Muscle of leg (tissue), 16 donors: ENCODE measurements at places on chromosomes 13 and 19.

DNA sequence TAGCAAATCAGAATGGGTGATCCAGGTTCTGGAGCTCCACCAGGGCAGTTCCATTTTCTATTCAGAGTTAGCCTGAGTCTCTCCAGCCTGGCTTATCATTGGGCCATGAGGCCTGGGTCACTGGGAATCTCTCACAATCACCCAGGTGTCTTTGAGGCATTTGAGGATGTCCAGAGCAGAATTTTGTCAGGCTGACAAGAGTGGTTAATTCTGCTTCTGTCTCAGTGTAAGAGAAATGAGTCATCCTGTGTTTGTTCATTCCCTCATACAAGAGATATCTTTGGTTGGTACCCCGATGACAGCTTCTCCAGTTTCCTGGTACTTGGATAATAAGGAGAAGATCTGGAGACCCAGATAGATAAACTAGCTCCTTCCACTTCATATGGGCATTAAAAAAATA lies 10.4 kb downstream of the ZNF93 start:
- DNase-seq = no peak

GRCh38 chr19:31600731-31601295 lies 251.6 kb upstream of the TSHZ3 start:
- DNase-seq = no peak

DNA sequence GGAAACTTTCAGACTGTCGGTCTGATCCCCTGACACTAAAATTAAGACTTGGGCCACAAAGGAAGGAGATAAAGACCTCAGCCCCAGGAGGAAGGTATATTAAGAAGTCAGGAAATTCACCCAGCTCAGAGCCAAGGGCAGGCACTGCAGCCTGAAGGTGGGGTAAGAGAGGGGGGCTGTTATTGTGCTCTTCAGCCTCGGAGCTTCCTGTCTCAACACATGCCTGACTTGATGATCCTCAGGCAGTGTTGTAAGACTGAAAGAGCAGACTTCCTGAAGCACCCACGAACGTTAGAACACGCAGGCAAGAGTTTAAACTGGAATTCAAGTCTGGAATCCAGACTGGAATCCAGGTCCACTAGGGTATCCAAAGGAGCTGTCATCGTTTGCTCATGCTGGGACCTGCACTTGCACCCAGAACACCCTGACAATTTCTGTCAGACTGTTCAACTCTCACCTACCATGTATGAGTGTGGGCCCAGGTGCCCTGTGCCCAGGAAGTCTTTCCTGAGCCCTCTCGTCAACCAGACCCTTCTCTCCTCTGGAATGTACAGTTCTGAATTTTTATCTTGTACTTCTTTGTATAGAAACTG lies 10.7 kb upstream of the FLT1 start:
- no peak for DNase-seq

DNA sequence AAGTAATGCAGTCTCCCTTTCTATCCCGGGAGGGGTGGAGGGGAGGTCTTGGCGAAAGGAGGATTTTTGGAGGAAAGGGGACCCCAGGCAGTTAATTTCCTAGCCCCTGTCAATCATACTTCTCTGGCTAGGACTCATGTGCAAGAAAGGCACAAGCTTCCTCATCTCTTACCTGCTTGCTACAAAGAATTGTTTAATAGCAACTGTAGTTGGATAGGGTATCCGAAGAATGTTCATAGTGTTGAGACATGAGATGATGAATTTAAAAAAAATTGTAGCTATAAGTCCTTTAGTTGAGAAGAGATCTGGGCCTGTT lies 525 bp downstream of the BORA start:
- no peak for DNase-seq

DNA sequence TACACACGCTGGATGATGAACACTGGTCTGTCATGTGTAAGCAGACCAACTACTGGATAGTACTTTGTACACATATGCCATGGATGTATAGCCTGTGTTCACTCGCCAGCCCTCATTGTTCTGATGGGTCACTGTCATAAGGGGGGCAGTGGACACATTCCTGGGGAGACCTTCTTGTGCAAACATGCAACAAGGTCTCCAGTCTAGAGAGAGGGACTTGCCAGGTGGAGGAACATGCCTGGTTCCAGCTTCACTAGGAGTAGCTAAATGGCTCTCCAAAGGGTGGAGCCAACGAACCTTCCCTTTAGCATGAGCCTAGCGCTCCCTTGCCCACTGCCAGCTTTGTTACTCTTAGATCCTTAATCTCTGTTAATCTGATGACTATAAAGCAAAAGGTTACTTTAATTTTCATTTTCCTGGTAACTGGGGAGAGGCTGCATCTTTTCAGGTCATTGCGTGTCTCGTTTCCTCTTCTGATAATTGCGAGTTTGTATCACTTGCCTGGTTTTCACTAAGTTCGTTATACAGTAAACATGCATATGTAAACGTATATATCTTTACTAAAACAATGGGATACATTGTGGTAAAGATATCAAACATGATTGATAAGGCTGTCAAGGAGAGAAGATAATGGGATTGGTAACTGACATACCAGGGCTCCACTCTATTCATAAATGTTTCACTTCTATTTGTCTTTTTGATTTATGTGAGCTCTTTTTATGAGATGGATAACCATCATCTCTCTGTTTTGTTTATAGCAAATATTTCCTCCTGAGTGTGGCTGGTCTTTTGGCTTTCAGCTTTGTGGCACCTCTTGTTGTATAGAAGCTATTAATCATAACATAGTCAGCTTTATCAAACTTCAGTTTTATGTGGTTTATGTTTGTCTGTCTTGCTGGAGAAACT lies 235.2 kb upstream of the SGCG start:
- DNase-seq = no peak

DNA sequence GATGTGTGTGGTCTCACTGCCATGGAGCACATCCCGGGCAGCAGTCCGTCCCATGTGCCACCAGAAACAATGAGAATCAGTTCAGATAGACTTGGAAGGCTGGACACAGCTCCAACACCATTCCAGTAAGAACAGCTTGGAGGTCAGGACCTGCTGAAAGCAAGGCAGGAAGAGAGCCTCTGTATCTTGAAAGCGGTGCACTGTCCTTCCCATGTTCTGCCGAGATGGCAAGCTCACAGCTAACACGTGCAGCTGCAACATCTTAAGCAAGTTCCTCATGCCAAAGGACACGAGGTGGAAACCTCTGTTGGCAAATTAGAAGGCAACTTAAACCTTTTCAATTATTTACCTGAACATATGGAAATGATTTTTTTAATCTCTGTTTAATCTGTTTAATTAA lies 175.4 kb downstream of the DLEU7 start:
- DNase-seq = peak; percentile 44

GRCh38 chr13:113155201-113155600 lies 3.2 kb upstream of the PROZ start:
- DNase-seq = no peak

GRCh38 chr13:70170689-70171088 lies 62.4 kb upstream of the KLHL1 start:
- no peak for DNase-seq

DNA sequence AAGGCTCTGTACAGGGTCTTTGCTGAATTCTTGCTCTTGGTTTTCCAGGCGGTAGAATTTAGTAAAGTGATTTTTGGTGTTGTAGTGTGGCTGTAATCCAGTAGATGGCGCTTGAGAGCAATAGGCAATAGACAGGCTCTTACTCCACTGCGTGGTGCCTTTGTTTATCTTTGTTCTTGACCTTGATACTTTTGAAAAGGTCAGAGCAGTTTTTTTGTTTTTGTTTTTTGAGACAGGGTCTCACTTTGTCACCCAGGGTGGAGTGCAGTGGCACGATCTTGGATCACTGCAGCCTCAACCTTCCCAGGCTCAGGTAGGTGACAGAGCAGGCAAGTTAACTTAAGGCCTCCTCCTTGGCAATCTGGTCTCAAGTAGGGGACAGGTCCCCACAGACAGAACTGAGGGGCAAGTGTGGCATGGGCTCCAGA lies 12.2 kb upstream of the LILRA5 start:
- peak; percentile 51 for DNase-seq

DNA sequence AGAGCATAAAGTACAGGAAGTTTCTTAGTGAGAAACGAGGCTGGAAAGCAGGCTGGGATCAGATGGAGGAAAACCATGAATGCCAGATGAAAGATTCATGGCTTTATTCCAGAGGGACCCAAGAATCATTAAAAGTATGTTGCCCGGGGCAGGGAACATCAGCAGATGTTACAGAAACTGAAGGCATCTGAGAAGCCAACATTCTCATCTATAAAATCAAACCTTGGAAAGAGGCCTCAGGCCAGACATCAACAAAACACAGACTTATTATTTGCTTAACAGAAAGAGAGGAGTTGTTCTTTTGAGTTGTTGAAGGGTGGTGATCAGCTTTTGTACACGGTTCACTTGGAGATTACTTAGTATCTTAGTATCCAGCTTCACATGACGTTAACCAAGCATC lies 543.6 kb downstream of the RFC3 start:
- peak; percentile 53 for DNase-seq

DNA sequence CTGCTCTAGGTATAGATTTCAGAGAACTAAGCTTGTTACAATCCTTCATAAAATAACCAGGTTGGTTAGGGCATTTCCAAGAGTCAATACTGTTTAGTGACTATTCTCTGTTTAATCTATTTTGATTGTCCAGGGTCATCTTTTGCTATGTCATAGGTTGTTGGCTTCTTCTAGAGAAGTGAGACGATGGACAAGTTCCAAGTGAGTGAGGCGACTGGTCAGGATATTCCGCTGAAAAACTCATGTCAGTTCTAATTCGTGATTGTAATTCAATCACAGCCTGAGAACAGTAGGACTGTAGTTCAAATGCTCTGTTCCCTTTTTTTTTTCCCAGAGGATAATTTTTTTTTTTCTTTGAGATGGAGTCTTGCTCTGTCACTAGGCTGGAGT lies 15.8 kb upstream of the ALOX5AP start:
- no peak for DNase-seq

GRCh38 chr13:107144432-107144831 lies 576.5 kb upstream of the ARGLU1 start:
- DNase-seq = no peak

GRCh38 chr13:21139374-21139773 lies 37.0 kb downstream of the SKA3 start:
- peak; percentile 19 for DNase-seq

DNA sequence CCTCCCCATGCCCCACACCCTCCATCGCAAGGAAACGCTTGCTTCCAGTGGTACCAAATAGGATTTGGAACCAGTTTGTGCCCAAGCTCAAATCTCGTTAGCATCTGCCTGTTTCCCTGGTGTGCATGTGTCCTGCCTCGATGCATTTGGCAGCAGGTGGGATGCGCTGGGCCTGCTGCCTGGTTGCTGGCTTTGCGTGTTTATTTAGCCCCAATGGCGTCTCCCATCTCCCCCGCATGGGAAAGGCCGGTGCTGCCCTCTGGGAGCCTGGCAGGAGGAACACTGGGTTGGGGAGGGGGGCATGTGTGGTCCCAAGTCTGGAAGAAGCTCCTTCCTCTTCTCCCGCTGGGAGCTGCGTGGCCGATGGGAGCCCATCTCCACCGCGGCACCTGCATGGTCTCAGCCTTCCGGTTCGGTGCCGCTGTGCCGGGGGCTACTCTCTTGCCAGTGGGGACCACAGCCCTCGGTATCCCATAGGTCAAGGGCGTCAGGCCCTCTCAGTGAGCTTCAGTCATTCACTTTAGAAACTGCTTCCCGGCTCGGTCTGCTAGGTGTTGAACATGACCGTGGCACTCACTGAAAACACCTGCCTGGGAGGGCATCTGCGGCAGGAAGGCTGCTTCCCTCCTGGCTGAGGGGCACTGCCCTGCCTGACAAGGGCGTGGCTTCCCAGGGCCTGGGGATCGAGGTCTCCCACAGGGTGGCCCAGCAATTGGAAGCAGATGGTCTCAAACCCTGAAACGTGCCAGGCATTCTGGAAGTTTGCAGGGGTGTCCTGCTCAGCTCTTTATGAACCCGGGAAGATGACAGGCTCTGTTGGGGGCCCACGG lies 11.8 kb upstream of the F7 start:
- DNase-seq = no peak

GRCh38 chr13:19818223-19818842 lies 35.6 kb upstream of the PSPC1 start:
- DNase-seq = no peak

DNA sequence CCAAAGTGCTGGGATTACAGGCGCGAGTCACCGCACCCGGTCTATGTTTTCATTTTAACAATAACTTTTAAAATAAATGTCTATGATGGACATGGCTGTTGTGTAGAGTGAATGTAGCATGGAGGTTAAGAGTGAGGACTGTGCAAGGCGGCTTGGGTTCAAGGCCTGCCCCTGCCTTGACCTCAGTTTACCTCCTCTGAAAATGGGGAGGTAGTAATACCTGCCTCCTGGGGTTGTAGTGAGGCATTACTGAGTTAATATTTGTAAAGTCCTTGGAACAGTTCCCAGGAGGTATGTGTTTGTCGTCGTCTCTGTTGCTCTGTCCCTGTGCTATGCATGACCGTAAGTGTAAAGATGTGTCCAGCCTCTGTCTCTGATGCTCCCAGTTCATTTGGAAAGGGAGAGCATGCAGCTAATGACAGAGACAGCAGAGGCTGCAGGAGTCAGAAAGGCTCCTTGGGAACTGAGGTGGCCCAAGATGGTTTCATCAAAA lies 9.4 kb downstream of the GARRE1 start:
- DNase-seq = no peak

DNA sequence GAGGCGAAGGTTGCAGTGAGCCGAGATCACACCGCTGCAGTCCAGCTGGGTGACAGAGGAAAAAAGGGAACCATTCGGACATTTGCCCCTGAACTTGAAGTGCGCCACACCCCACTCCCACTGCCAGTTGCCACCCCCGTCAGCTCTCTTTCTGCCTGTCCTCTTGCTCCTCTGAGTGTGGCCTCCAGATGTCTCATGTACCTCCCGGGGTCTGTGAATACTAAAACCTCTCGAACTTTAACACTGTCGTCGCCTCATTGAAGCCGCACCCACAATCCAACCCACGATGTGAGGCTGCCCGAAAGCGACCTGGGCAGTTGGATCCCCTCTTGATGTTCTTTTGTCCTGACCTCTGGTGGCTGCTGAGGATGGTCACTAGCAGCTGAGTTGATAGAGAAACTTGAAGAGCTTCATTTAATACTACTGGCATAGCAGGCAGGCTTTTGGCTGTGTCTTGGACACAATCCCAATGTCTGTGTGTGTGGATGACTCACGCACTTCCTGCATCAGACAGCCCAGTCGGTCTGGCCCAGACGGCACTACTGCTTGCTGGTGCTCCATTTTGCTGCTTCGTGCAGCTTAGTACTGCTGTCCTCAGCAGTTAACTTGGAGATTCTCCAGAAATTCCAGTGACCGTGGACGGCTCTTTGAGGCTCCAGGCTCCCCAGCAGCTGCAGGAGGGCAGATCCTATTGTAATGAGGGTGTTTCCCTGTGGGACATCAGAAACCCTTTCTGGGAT lies 4.2 kb downstream of the FPR3 start:
- DNase-seq = peak; percentile 91

- DNase-seq = no peak
These were observed 70.5 kb downstream of the MLLT1 start for GRCh38 chr19:6209233-6209632.

DNA sequence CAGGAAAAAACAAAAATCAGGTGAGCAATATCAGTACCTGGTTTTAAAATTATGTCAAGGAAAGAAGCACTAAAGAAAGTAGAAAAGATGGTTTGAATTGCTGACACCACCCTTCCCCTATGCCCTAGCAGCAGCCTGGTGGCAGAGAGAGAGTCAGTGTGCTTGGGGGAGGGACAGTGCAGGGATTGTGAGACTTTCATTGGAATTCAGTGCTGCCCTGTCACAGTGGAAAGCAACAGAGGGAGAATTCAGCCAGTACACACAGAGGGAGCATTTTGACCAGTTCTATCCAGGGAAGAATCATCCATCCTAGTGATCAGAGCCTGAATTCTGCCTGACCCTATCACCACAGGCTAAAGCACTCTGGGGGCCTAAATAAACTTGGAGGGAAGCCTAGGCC lies 222.4 kb upstream of the PCDH17 start:
- no peak for DNase-seq
